ENCODE measurements at places on chromosomes 13 and 19.

DNA sequence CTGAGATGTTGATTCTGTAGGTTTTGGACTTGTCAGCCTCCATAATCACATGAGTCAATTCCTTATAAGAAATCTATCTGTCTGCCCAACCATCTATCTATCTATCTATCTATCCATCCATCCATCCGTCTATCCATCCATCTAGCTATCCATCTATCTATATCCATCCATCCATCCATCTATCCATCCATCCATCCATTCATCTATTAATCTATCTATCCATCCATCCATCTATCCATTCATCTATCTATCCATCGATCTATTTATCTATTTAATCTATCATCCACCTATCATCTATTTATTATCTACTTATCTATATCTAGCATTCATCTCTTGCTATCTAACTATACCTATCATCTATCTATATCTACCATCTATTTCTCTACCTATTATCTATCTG is 357.2 kb upstream of the ZNF507 start:
- no peak for DNase-seq

GRCh38 chr13:41782086-41782485 is 178.8 kb downstream of the VWA8 start:
- no peak for DNase-seq

DNA sequence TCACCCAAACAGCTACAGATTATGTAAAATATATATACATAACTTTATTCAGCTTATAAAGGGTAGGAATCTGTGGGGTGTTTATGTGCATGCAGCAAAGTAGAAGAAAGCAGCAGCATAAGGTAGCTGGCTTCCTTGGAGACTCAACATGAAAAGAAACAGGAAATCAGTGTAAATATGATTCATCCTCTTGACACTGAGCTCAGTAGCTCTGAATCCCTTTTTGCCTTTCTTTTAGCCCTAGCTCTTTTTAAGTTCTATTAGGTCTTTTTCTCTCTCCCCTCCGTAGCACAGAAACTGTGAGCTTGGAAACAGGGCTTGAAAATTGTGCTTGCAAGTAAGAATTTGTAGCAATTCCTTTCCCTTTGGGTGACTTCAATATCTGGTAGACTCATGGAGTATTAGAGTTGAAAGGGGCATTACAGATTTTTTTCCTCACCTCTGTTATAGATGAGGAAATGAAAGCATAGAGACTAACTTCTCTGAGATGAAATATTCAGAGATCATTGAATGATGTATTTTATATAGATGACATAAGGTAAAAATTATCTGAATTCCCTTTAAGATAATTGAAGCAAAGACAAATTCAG is 314.4 kb downstream of the PCDH9 start:
- DNase-seq, result no peak

GRCh38 chr19:49681830-49682229 is 4.8 kb downstream of the PRMT1 start:
- no peak for DNase-seq

DNA sequence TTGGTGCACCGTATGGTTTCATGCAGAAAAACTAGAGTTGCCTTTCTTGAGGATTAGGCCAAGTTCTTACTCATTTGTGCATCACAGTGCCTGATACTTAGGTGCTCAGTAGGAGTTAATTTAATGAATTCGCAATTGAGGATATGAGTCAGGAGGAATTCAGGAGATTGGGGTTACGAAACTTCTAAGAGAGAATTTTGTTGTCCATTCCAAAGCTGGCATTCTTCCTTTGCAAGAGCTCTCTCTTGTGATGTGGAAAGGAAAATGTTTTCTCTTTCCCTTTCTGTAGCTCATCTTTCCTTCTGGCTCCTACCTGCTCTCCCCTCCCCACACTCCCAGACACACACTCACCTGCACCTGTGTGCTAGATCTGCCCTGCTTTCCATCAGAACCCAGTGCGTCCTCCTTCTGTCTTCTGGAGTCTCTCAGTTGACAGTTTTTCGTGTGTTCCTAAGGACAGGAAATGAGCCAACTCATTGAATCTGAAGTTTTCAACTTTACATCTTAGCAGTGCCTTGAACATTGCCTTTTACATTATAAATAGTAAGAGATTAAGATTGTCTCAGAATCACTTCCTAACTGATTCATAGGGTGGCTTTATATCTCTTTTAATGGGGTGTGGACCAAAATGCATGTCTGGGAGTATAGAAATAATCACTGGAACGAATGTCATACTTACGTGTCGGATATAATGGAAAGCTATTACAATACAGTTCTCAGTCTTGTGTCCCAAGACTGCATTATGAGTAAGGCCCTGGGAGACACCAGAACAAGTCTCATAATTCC is 19.7 kb upstream of the ERCC5 start:
- no peak for DNase-seq

- DNase-seq, result no peak
Observed at GRCh38 chr13:21719463-21719862, 48.6 kb downstream of the FGF9 start.

DNA sequence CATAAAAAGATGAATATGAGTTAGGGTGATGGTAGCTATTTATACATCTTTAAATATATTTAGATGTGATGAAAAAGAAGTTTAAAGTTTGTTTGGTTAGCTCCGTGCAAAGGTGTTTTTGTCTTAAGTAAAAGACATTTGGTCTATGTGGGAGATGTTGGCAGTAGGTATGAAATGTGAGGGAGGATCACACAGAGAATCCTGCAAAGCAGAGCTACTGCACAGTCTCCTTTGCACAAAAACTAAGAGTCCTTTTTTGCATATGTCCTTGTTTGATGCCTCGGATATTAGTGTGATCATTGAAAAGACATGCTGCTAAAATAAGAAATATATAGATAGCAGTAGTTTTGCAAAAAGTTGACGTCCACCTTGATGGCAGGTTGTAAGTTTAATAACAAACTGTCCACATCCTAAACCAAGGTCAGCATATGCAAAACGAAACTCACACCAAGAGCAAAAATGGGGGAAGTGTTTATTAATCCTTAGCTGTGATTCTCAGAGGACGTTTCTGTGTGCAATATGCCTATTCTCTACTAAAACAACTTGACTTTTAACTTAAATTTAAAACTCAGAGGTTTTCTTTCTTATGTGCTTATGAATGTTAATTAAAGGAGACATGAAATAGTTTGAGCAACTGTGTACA is 870.1 kb downstream of the PCDH9 start:
- DNase-seq, result no peak

DNA sequence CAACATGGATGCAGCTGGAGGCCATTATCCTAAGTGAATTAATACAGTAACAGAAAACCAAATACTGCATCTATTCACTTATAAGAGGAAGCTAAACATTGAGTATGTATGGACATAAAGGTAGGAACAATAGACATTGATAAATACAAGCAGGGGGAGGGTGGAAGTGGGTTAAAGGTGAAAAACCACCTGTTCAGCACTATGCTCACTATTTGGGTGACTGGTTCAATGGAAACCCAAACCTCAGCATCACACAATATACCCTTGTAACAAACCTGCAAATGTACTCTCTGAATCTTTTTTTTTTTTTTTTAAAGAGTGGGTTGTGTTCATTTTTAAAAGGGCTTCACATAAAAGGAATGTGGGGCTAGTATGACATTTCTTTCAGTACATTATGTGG is 26.9 kb upstream of the CPB2 start:
- no peak for DNase-seq

- DNase-seq, result no peak
Observed at GRCh38 chr13:112960706-112961105, 8.3 kb upstream of the MCF2L start.

GRCh38 chr13:41917641-41918040 is 43.3 kb downstream of the VWA8 start:
- DNase-seq, result no peak

DNA sequence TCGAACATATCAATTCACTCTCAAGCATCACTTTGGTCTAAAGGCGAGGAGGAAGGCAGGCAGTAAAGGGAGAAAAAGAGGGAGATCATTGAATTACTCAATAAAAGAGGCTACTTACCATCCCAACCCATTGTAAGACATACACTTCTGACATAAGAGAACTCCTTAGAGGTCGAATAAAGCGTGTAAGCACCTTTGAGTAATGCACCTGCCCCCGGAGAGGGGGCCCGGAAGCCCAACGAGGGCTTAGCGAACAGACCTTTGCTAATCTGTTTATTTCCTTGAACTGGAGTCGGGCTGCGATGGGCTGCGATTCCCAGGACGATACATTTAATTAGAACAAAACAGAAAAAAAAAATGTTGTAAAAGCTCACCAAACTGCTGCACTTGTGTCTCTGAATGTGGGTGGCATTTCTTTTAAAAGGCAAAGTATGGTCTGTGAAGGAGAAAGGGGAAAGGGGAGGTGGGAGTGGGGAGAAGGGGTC is 3.0 kb downstream of the ZC3H4 start:
- no peak for DNase-seq

DNA sequence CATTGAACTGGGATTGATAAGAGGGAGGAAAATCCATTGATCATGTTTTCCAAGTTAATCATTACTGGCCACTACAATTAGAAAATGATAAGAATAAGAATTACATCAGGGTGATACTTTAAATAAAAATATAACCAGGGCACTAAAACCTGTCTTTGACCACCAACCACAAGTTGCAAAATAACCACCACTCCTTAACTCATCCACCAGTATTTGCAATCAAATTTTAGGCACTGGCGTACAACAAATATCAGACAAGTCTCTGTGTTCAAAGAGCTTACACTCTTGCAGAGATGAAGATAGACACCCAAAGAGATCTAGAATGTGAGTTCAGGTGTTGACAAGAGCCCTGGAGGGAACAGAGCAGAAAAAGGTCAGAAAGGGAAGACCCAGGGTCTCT is 514 bp downstream of the CEACAM3 start:
- DNase-seq, result no peak

DNA sequence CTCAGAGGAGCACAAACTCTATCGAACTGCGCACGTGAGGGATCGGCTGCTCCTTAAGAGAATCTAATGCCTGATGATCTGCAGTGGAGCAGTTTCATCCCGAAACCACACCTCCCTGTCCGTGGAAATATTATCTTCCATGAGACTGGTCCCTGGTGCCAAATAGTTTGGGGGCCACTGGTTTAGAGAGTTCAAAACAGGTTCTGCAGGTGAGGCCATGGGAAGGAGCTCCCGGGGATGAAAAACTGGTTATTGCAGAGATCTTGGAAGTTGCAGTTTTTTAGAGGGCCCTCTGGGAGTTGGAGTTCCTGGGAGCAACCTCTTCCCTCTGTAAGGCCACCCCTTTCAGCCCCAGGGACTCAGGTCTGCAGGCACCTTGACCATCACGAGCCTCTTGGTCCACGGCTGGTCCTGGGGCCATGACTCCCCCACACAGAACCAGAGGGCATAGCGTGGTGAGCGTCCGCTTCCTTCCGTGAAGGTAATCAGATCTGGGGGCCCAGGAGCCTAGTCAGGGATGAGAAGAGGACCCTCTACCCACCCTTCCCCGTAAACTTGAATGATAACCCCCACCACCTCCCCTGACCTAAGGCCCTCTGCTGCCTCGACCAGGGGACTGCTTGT is 5.2 kb downstream of the IRF3 start:
- no peak for DNase-seq

GRCh38 chr19:19105365-19106055 is 32.8 kb downstream of the TMEM161A start:
- no peak for DNase-seq

DNA sequence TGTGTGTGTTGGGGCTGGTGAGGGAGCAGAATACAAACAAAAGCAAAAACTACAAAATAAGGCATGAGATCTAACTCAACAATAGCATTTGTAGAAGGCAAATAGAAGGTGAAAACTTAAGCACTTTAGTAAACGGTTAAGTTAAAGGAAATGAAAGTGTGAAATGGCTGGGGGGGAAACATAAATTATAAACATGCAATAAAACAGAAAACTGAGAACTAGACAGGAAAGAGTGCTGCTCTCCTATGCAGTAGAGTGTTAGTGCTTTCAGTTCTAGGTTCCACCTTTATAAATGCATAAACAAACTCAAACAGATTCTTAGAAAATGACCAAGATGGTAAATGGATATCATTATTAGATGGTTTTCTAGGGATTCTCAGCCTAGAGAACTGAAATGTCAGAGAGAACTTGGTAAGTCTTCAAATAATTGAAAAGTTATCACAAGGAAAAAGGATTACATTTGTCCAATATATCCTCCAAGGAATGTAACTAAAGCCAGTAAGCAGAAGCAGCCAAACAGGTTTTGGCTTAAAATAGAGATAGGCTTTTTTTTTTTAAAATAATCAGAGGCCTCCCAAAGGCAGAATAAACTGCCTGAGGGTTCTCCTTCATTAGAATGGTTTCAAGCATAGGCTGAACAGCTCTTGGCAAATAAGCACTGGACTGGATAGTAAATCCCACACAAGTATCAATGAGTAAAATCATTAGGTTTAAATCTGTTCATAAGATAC is 23.3 kb downstream of the RBM26 start:
- DNase-seq, result no peak

DNA sequence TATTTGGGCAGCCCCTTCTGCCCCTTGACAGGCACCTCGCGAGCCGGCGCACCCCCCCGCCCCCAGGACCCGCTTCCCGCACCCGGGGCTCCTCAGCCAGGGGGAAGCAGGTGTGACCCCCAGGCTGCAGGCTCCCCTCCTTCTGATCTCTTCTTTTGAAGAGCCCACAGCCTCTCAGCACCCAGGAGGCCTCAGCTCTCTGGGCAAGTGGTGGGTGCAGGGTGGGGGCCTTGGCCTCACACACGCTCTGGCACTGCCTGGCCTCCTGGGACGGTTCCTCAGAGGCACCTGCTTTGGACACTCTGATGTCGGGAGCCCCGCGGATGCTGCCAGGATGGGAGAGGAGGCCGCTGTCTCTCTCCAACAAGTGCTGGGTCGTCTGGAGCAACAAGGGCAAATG is 1.5 kb upstream of the C13orf46 start:
- no peak for DNase-seq

GRCh38 chr19:782185-782877 is 14.9 kb upstream of the PTBP1 start:
- no peak for DNase-seq

DNA sequence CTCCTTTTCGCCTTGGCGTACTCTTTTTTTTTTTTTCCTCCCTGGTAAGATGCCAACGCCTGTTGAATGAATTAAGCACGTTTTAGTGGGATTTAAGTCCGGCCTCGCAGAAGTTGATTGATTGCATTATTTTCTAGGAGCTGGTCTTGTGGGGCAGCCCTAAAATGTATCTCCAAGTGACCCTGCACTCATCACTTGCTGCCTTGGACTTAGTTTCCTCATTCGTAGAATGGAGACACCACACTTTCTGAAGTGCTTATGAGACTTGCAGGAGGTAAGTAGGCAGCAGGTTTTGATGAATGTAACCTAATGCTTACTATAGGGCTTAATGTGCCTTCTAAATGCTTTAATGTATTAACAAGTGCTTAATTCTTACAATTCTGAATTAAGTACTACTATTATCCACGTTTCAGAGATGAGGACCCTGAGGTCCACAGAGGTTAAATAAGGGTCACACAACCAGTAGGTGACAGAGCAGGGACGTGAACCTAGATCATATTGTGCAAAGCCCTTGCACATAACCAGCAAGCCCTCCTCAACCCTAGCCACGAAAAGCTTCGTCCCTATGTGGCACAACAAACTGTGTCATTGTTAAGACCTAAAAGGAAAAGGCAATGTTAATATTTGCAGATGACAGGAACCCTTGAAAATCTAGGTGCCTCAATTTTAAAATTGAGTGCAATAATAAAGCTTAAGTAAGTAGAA is 514 bp upstream of the ARGLU1 start:
- DNase-seq, result no peak

Data from 8988T (cell line).